ENCODE measurements at places on chromosomes 12 and 14.

DNA sequence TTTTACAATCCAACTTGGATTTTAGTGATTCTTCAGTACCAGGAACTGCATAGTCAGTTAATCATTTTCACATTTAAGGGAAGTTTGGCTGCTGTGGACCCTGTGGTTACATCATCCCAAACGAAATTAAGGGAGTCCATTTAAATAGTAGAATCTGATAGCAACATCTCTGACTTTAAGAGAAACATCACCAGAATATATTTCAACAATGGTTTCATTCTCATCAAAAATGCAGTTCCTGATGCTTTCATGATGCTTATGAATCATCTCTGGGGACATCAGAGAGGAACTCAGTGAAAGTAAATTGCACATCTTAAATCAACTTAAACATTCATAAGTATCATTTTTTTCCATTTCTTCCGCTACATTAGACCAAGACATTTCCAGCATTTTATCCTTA is 1170.7 kb downstream of the FSCB start:
- no peak for DNase-seq

- DNase-seq, result no peak
These were observed 26.2 kb upstream of the PLEKHG6 start for GRCh38 chr12:6284273-6284672.

DNA sequence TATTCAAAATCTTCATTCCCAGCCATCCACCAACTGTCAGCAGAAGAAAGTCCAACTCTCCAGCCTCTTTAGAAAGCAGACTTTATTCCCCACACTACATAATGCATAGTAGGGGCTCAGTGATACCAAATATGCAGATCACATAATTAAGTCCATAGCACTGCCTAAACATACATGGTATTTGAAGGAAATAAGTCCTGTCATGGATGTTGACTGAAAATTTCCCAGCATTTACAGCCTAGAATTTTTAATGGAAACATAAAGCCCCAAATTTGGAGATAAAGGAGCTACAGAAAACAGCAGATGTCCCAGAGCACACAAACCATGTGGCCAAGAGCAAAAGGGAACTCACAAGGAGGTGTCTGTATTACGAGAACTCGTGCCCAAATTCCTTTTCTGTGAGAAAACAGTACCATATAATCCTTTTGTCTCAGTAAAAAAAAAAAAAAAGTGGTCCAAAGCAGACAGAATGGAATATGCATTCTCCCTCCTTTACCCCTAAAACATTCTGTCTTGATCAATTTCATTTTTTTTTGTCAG is 920.5 kb downstream of the NRXN3 start:
- DNase-seq, result no peak

GRCh38 chr14:79134361-79134760 is 964.2 kb downstream of the NRXN3 start:
- DNase-seq, result no peak

GRCh38 chr12:75998292-75999063 is 33.1 kb downstream of the PHLDA1 start:
- DNase-seq, result peak; percentile 43

GRCh38 chr14:104249706-104250105 is 111.3 kb downstream of the KIF26A start:
- no peak for DNase-seq

DNA sequence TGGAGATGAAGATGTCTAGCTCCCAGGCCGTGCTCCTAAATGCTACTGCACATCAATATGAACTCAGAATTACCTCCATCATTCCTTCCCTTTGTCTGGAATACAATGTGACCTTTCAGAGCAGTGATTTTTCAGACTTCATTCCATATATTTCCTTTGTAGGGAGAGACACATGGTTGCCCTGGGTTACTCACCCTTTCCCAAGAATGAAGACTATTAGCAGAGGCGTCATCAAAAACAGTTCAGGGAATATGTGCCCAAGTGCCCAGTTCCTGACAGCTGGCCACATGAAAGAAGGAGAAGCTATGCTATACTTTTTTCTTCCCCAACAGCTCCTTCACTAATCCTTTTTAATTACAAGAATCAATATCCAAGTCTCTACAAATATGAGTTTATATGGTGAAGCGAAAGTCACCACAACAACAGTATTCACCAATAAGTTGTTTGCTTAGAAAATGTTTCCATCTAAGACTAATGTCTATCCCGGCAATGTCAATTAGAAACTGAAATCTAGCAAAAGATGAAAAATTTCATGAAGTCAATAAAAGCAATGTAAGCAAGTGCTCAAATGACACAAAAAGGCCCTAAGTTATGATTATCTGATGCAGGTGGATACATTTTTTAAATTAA is 17.8 kb downstream of the NELL2 start:
- no peak for DNase-seq

GRCh38 chr12:107571492-107571891 is 114.1 kb upstream of the PWP1 start:
- no peak for DNase-seq

GRCh38 chr12:58976146-58976545 is 55.8 kb upstream of the LRIG3 start:
- DNase-seq, result no peak

- no peak for DNase-seq
These were observed 466.9 kb upstream of the RGS6 start for GRCh38 chr14:71465316-71465715.

Measured in kidney tubule cell (primary cell).